Subcutaneous preadipocyte (primary cell): ENCODE measurements at places on chromosomes 1 and 21. TPM values are rescaled to one million over a fixed set of nuclear protein-coding genes. Genes with fewer than 3 reads are reported as not detected.

Gene NECTIN4
- 0.20 TPM in 1 of 2 replicates, not detected in the other for total RNA-seq

Gene ZNF697
- total RNA-seq = 12.9 and 19.4 TPM in 2 replicates

Gene S100A7A
- total RNA-seq = not detected in 2 replicates

Gene TMEM54
- 20.9 and 31.2 TPM in 2 replicates for total RNA-seq

Gene CLDN17
- not detected in 2 replicates for total RNA-seq

Gene CFHR3
- total RNA-seq = not detected in 2 replicates

Gene PLPPR5
- under 0.01 TPM in 1 of 2 replicates, not detected in the other for total RNA-seq

Gene SPRR2E
- not detected in 2 replicates for total RNA-seq

Gene SLC22A15
- total RNA-seq = 7.0 and 8.1 TPM in 2 replicates

Gene HMGN1
- 136 and 149 TPM in 2 replicates for total RNA-seq

Gene ARHGAP30
- total RNA-seq = not detected in 2 replicates
